Vein endothelial cell (primary cell): ENCODE measurements at places on chromosomes 3 and 15. TPM values are rescaled to one million over a fixed set of nuclear protein-coding genes. Genes with fewer than 3 reads are reported as not detected.

The TLR9 gene
- total RNA-seq, result under 0.01 TPM in 1 of 2 replicates, not detected in the other

The CATSPER2 gene
- 0.48 and 1.6 TPM in 2 replicates for total RNA-seq

The LRRC34 gene
- 1.6 and 3.8 TPM in 2 replicates for total RNA-seq

The RSRC1 gene
- 33.3 and 44.9 TPM in 2 replicates for total RNA-seq

The WDR49 gene
- under 0.01 and 0.10 TPM in 2 replicates for total RNA-seq

The ZBTB47 gene
- 17.8 and 22.9 TPM in 2 replicates for total RNA-seq

The CLRN1 gene
- not detected in 2 replicates for total RNA-seq
